GM12864 (cell line): ENCODE measurements at places on chromosomes 7 and 10.

DNA sequence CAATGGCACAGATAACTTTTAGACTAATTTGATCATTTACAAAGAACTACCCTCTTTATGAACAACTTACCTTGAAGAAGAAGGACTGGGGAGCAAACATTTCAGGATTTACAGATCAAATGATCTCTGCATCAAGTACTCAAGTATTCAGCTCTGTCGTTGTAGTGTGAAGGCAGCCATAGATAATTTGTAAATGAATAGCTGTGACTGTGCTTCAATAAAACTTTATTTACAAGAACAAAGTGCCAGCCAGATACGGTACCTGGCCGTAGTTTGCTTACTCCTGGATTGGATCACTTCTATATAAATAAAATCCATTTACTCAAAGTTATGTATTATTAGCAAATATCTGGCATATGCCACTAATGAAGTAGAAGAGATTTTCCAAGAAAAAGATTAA, 388.2 kb upstream of the SEMA3A start:
- no peak for DNase-seq

DNA sequence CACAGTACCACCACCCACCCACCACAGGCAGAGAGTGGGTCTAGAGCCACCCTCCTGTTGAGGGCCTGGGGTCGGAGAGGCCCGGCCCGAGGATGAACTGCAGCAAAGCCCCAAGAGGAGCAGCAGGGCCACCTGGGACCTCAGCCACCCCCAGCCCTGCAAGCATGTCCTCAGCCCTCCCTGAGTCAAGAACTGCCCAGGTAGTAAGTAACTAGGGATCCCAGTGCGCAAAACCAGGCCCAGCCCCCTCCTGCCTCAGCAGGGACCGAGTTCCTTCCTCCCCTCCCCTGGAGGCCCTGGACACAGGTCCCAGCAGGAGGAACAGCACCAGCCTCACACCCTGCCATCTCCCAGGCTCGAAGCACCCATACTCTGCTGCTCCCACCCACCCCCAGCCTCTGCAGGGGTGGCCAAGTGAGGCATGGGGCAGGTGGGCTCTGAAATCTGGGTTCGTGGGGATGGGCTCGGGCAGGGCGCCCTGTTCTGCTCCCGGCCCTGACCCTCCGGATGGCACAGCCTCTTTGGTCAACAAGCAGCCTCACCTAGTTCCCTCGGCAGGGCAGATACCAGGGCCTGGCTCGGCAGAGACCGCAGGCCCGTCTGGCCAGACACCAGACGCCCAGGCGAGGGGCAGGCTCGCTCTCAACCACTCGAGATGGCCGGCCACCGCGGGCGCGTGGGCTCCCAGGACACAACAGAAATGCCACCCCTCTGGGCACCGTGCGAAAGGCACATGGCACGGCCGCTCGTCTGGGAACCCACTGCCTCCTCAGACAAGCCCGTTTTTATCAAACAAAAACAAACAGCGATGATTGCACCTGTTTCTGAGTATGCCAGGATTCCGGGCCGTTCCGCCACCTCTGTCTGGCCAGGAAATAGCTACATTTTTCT, 15.2 kb downstream of the PDGFA start:
- no peak for DNase-seq

DNA sequence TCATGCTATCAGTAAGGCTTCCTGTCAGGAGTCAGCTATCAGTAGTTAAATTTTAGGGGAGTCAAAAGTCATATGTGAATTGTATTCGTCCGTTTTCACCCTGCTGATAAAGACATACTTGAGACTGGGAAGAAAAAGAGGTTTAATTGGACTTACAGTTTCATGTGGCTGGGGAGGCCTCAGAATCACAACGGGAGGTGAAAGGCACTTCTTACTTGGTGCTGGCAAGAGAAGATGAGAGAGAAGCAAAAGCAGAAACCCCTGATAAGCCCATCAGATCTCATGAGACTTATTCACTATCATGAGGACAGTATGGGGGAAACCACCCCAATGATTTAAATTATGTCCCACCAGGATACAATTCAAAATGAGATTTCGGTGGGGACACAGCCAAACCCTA, 47.1 kb downstream of the KLF6 start:
- DNase-seq: no peak

GRCh38 chr7:13542451-13542850, 447.0 kb downstream of the ETV1 start:
- no peak for DNase-seq

DNA sequence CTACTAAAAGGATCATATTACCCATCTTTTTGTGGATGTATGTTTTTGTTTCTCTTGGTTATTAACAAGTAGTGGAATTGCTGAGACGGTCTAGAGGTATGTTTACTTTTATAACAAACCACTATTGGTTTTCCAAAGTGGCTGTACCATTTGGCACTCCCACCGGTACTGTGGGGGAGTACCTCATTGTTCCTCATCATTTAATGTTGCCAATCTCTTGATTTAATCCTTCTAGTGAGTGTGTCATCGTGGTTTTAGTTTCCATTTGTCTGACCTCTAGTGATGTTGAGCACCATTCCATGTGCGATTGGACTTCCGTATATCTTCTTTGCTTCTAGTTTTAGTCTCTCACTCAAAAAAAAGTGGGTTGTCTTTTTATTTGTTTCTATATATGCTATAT, 50.4 kb downstream of the RBM33 start:
- DNase-seq: no peak

DNA sequence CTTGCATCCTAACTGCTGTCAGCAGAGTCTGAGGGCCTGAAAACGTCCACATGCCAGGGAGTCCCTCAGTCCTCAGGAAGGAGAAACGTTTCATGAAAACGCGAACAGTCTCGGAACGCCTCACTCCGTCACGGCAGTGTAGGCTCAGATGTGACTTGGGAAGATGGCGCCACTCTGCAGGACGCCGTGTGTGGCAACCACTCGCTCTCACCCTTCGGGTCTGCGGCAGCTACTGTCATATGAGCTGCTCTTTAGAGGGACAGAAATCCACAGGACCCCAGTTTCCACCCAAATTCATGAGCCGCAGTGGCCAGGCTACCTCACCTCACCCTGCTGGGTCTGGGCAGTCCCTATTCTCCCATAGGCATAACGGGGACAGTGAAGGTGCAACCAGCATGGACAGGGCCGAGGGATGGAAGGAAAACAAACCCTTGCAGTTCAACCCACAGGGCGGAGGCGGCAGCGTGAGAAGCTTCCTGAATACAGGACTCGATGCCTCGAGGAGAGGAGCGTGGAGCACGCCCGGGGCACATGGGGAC, 438.3 kb downstream of the DNAJB6 start:
- no peak for DNase-seq

DNA sequence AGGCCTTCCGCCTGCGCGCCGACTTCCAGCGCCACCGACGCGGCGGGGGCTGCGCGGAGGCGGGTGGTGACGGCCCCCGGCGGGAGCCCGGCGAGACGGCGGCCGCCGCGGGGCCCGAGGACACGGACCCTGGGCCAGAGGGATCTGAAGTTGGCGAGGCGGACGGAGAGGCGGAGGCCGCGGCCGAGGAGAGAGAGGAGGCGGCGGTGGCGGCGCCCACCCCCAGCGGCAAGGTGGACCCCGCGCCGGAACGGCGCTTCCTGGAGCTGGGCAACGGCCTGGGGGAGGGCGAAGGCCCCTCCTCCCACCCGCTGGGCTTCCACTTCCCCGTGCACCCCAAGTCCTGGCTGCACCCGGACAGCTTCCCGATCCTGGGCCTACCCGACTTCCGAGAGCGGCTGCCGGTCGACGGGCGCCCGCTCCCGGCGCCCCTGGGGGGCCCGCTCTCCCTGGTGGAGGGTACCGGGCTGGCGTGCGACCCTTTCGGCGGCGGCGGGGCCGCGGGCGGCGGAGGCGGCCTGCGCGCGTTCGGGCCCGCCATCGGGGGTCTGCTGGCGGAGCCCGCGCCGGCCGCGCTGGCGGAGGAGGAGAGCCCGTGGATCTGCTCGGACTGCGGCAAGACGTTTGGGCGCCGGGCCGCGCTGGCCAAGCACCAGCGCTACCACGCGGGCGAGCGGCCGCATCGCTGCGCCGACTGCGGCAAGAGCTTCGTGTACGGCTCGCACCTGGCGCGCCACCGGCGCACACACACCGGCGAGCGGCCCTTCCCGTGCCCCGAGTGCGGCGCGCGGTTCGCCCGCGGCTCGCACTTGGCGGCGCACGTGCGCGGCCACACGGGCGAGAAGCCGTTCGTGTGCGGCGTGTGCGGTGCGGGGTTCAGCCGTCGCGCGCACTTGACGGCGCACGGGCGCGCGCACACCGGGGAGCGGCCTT, 16.2 kb downstream of the ZNF316 start:
- DNase-seq: no peak

GRCh38 chr10:116141246-116141645, 131.8 kb downstream of the GFRA1 start:
- no peak for DNase-seq

DNA sequence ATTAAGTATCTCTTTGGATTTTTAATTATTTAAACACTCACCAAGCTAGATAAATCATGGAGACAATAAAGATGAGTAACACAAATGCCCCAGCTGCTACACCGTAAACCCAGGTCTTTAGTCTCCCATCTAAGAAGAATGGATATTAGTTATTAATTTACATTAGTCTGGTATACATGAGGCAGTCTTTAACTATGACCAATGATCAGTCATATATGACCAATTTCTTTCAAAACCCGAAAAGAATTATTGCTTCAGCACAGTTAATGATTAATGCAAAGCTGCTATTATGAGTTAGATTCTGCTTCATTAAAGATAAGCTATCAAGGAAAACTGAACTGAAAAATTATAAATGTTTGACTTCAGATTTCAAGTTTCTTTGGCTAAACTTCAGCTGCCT, 402.9 kb downstream of the PHF14 start:
- DNase-seq: no peak

DNA sequence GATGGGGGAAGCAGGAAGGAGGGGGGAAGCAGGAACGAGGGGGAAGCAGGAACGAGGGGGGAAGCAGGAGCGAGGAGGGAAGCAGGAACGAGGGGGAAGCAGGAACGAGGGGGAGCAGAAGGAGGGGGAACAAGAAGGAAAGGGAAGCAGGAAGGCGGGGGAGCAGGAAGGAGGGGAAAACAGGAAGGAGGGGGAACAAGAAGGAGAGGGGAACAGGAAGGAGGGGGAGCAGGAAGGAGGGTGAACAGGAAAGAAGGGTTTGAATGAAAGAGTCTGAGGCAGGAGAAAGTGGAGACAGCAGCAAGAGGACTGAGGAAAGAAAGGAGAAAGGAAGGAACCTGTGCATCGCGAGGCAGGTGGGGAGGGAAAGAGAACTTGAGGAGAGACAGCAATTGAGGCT, 256.6 kb downstream of the PTEN start:
- DNase-seq: no peak

DNA sequence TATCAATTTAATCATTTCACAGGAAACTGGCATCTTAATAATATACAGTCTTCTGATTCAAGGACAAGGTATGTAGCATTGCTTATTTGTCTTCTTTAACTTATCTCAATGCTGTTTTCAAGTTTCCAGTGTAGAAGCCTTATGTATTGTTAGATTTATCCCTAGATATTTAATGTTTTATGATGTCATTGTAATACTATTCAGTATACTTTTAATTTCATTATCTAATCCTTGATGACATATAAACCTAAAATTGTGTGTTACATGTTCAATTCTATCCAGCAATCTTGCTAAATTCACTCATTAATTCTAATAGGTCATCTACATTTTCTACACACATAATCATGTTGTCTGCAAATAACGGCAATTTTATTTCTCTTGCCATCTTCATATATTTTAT, 126.3 kb upstream of the SEC61G start:
- no peak for DNase-seq

- DNase-seq: peak; percentile 40
Measured at GRCh38 chr10:23157691-23158369, 34.3 kb upstream of the PTF1A start.

DNA sequence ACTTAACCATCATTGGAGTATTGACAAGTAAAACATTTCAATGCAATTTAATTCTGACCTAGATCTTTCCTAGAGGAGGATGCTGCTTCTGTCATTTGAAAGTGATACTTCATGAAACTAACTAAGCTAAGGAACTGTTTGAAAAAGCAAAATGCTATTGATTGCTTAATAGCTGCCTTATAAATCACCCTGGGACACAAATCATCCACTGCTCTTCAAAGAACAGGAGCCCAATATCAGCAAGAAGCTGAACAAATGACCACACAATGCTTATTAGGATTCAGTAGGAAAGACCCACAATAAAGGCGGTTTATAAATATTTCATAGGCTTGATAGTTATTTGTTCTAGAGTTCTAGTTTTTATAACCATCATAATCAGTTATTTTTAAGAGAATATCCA, 216.3 kb downstream of the TEX36 start:
- DNase-seq: no peak
